Stimulated activated CD4-positive, alpha-beta T cell treated with anti-CD3 and anti-CD28 coated beads, Interleukin-1b, Interleukin-23, amount 100 ng/mL, for 1 hour (primary cell): ENCODE measurements at places on chromosomes 1 and 21.
A peak's percentile ranks its signal among the peaks of the same experiment; 100 is the strongest.

DNA sequence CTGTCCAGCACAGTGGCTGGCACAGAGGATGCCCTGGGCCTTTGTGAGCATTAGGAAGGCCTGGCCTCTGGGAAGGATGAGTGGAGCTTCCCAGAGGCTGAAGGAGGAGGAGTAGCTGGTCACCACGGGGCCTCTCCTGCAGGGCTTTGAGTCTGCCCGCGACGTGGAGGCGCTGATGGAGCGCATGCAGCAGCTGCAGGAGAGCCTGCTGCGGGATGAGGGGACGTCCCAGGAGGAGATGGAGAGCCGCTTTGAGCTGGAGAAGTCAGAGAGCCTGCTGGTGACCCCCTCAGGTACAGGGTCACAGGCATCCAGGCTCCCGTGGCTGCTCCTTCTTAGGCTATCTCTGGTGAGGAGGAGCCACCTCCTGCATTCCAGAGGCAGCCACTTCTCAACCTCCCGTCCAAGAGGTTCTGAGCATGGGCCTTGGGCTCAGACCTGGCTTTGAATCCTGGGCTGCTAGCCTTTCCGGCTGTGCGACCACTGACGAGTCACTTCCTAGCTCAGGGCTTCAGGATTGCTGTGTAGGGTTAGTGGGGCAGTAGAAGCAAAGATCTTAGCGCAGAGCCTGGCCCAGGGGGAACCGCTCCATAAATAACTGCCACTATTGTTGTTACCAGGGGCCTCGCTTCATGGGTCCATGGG is 14.0 kb downstream of the SESN2 start:
- DNase-seq, result no peak

DNA sequence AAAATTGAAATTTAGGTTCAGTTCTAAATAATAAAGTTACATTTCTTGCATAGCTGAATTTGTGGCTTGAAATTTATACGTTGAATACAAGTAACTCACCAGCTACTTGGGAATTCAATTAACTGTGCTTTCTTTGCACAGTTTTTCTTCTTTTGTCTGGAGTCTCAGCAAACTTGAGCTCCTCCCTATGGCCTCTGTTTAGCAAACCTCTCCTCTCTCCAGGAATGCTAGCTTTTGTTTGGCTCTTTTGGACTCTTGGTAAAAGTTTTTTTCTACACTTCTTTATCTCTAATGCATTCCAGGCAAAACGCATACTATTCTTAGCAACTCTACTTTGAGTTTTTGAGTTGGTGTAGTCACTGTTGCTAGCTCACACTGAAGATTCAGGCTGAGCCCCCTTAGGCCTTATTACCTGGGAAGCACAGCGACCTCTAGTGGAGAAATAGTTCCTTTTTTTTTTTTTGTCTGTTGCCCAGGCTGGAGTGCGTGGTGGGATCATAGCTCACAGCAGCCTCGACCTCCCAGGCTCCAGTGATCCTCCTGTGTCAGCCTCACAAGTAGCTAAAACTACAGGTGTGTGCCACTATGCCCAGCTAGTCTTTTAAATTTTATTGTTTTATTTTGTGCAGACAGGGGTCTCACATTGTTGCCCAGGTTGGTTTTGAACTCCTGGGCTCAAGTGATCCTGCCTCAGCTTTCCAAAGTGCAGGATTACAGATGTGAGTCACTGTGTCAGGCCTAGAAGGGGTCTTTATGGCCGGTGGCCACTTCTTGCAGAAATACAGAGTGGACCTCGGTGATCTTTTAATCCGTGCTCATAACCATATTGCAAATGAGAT is 61.7 kb downstream of the CASQ2 start:
- no peak for DNase-seq

DNA sequence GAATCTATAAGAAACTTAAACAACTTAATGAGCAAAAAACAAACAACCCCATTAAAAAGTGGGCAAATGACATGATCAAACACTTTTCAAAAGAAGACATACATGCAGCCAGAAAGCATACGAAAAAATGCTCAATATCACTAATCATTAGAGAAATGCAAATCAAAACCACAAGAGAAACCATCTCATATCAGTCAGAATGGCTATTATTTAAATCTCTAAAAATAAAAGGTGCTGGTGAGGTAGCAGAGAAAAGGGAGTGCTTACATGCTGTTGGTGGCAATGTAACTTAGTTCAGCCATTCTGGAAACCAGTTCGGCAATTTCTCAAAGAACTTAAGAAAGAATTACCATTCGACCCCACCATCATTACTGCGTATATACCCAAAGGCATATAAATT is 147.7 kb downstream of the FAF1 start:
- no peak for DNase-seq

DNA sequence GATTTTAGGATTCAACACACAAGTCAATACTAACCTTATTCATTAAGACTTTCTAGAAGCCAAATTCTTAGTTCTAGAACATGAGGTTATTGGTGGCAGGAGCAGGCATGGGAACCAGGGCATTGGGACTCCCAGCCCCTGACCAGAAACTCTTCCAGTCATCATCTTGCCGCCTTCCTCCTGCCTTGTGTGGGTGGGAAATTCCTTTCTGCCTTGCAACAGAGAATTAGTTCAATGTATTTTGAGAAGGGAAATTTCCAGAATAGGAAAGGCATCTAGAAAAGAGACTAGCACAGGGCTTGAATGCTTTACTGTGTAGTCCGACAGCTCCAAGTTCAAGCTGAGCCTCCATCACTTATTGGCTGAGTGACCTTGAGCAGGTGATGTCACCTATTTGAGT is 8.7 kb downstream of the GRHL3 start:
- no peak for DNase-seq

GRCh38 chr1:25544819-25545218 is 1.4 kb downstream of the LDLRAP1 start:
- DNase-seq, result no peak

DNA sequence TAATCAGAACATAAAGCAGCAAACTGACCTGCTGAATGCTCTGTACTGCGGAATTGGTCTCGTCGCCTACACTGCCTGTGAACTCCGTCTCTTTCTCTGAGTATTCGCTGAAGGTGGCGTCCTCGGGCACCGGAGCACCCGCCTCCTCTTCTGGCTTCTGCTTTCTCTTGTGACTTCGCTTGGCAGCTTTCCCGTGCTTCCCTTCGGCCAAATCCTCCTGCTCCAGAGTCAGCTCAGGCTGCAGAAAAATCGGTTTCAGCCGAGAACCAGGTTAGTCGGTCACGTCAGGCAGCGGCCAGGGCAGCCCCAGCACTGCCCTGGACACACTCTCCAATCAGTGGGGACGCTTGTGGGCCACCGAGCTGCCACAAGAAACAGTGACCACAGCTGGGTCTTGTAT is 35.8 kb upstream of the RIPK4 start:
- no peak for DNase-seq

GRCh38 chr1:99756598-99756997 is 9.8 kb downstream of the FRRS1 start:
- DNase-seq, result no peak

- no peak for DNase-seq
These were observed 132.2 kb downstream of the TIAM1 start for GRCh38 chr21:31211836-31212235.

DNA sequence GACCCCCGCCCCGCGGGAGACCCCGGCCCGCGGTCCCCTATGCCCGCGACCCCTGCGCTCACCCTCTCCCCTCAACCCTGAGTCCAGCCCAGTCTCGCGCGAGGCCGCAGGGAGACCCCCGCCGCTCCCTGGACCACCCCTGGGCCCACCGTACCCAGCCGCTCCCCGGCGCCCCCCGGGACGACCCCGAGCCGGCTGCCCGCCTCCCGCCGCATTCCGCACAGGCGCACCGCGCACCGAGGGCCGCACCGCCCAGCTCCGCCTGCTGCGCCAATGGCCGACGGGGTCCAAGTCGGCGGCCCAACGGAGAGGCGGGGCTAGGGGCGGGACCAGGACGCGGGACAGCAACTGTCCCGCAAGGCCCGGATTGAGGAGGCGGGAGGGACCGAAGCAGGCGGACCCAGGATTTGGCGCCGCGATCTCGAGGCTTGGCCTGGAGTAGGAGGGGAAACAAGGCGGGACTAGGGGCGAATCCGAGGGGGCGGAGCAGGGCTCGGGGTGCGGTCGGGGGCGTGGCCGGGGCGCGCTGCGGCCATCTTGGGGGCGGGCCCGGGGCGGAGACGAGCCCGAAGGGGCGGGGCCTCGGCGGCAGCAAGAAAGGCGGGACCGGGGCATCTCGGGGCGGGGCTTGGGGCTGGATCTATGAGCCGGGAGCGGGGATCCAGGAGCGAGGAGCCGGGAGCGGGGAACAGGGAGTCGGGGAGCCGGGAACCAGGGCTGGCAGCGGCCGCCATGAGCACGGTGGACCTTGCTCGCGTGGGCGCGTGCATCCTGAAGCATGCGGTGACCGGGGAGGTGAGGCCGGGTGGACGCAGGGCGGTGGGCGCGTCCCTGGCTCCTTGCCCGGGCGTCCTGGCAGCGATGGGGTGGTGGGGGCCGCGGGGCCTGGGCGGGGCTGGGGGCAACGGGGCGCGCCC is at the start of gene PRXL2B:
TSS of gene PRXL2B (plus strand) at position 624 of the 917 bp plus-strand sequence. CDS start at position 733, 109 bp downstream.
- DNase-seq, result peak; percentile 97

DNA sequence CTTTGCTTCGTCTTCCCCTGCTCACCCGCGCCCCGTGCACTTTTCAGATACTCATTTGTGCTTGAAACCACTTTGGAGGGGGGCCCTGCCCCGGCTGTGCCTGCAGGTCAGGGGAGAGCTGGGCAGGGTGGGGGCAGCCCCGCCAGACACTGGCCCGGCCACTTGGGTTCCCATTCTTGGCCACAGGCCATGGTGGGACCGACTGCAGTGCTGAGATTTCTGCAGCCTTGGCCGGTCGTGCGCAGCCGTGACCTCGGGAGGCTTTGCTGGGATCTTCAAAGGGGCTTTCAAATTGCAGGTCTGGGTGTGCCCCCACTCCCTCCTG is 54.5 kb upstream of the TTC34 start:
- no peak for DNase-seq

- no peak for DNase-seq
These were observed 980 bp upstream of the CLDN19 start for GRCh38 chr1:42740851-42741580.

- DNase-seq, result no peak
These were observed 322.9 kb downstream of the BARHL2 start for GRCh38 chr1:90394247-90394646.

GRCh38 chr1:172404121-172404520 is 16.4 kb upstream of the C1orf105 start:
- no peak for DNase-seq

- no peak for DNase-seq
These were observed 9.8 kb downstream of the KCNA2 start for GRCh38 chr1:110596312-110596711.

DNA sequence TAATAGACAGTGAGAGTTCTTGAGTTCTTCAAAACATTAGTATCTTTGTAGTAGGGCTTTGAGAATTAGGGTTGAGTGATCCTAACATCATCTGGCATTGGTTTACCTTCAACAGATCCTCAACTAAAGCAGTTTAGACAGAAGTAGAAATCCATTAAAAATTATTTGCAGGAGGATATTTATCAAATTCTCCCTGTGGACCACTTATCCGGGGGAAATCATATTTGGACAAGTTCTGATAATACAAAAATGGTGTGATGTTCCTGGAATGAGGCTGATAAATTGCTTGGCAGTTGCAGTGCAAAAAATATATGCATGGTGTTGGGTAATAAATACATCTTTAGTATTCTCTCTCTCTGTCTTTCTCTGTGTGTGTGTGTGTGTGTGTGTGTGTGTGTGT is 115.1 kb upstream of the CHODL start:
- no peak for DNase-seq

- no peak for DNase-seq
These were observed 11.4 kb downstream of the COQ8A start for GRCh38 chr1:226951286-226952117.

- no peak for DNase-seq
These were observed 537.0 kb downstream of the PTBP2 start for GRCh38 chr1:97258597-97258996.

- no peak for DNase-seq
These were observed 124.8 kb downstream of the TMEM53 start for GRCh38 chr1:44549510-44549909.

GRCh38 chr21:35617491-35617890 is 442.8 kb downstream of the SETD4 start:
- no peak for DNase-seq

DNA sequence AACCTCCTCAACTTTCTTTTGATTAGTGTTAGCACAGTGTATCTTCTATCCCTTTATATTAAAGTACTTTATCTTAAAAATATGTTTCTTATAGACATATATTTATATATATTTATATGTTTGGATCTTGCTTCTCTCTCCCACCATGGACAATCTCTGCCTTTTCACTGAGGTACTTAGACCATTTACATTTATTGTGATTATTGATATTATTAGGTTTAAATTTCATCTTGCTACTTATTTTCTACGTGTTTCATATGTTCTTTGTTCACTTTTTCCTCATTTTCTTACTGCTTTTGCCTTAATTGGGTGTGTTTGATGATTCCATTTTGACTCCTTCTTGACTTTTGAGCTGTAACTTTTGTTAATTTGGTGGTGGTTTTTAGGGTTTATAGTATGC is 70.7 kb downstream of the POFUT2 start:
- no peak for DNase-seq

GRCh38 chr1:18354612-18355011 is 126.1 kb upstream of the KLHDC7A start:
- no peak for DNase-seq

DNA sequence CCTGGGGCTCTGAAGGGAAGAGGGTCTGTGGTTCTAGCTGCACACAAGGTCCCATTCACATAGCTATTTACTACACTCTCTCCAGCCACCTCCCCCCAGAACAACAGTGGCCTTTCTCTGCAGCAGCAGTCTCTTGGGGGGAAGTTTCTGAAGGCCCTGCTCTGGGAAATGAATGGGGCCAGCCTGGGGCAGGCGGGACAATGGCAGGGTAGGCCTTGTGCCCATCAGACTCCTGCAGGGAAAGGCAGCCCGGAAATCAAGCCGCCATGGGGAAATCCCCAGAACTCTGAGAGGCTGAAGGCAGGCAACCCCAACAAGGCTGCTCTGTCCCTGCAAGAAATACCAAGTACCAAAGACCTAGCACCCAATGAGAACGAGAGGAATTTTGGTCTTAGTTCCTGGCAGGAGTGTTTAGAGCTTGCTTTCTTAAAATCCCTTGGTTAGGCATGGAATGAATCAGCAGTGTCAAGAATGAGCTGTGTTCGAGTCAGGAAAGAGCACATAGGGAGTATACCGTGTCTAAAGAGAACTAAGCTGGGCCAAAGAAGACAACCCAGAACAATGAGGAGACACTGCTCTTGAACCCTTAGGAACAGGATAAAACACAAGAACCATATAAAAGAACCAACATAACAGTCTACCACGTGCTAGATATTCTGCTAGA is 11.3 kb downstream of the ARHGEF11 start:
- no peak for DNase-seq

DNA sequence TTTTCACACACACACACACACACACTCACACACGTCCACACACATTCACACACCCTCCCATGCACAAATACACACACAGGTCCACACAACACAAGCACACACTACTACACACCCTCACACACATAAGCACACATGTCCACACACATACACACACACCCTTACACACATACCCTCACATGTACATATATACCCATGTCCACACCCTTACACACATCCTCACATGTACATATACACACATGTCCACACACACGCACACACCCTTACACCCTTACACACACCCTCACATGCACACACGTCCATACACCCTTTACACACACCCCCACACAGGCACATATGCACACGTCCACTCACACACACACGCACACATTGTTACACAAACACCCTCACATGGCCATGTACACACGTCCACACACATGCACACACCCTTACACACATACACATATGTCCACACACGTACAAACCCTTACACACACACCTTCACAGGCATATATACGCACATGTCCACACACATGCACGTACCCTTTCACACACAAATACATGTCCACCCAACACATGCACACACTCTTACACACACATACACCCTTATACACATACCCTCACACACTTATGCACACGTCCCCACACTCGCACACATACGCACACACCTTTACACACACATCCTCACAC is 50.7 kb downstream of the RGS7 start:
- no peak for DNase-seq
